ENCODE measurements at places on chromosomes 3 and 15.

DNA sequence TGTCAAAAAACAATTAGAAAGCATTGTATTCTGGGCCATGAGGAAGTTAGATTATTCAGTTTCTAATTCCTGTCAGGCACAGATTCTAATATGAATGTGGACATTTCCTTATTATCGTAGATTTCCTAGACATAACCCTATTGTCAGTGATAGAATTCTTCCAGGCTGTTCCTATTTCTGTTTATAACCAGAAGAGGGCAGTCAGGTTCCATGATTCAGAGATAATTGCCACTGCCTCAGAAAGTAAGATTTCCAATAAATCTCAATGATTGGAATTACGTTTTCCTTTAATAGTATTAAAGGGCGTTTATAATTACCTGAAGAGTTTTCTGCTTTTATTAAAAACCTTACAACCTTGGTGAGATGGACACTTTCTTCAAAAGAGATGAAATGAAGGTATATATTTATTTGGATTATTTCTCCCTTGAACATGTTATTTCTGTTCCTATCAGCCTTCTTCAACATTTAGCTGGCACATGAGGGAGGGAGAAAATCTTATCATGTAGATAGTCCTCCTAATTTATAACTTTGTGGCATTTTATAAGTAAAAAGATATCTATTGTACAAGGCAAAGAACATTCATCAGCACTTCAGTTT, 439.2 kb downstream of the MCTP2 start:
- peak; percentile 39 for DNase-seq

DNA sequence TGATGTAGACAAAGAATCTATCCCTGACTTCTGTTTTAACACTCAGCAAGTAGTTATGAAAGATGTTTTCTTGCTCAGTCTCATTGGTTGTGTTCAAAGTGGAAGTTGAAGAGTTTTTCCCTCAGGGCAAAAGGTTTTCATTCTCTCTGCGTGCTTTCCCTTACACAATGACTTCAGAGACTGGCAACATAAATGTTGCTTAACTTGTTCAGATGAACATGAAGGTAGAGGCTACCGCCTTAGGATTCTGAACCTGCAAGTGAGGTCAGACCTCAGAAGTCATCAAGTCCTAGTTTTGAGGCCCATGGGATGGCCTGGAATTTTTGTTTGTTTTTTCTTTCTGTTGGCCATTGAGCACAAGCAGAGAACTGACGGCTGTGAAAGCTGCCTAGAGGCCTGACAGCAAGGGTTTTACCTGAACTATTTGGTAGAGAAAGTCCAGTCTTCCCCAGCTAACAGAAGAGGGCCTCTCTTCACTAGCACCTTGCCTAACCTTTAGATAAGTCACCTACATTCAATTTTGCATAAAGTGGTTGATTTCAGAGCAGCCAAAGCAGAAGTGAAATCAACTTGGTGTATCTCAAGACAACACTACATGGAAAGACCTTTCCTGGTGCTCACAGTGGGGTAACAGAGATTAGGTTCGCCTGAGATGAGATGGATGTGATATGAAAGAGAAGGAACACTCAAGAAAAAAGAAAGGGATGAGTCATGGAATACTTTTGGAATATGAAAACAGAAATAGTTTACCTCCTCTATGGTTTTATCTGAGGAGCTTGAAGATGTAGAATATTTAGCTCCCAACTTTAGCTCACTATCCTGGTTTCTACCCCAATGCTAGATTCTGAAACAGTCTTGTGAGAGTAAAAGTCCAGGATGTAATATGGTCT, 53.6 kb upstream of the AP4E1 start:
- no peak for DNase-seq

- DNase-seq: no peak
These were observed 73.4 kb downstream of the MME start for GRCh38 chr3:155153242-155154186.

DNA sequence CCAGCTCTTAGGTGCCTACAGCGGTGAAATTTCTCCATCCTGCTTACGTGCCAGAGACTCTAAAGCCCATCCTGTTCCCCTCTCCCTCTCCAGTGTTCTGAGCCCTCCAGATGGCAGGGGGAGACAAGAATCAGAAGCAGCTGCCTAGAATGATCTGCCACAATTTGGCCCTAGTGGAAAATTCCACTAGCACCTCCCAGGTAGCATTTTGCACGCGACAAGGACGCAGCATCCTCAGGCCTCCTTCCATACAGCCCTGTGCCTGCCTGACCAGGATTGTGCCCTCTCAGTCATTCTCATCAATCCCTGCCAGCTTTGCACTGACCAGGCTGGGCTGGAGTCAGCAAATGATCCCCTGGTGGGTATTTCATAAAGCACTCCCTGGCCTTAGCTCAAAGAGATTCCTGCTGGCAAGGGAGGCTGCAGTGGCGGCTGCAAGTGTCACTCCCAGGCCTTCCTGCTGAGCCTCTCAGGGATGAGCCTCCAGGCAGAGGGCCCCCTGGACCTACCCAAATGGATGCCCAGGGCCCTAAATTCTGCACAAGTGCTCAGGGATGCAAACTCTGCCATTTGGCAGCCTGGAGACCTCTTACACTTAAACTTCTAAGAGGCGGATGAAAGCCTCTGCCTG, 130.2 kb upstream of the ATP2B2 start:
- DNase-seq: no peak

DNA sequence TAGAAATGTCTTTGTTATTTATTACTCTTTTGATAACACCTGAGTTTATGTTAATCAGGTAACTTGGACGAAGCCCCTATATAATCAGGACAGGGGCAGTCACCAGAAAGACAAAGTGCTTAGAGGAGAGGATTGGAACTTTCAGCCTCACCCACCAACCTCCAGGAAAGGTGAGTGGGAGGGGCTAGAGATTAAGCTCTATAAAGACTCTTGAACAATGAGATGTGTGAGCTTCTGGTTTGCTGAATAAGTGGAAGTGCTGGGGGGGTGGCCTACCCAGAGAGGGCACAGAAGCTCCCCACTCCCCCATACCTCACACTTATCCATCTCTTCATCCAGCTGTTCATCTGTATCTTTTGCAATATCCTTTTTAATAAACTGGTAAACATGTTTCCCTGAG, 73.9 kb downstream of the TTBK2 start:
- DNase-seq: no peak
